ENCODE measurements at places on chromosomes 5 and 9. TPM values are rescaled to one million over a fixed set of nuclear protein-coding genes. Genes with fewer than 3 reads are reported as not detected.

The C1QTNF3 gene
- total RNA-seq, result 38.4 TPM

The RFX3 gene
- total RNA-seq, result 17.8 TPM

GRCh38 chr9:21324047-21324446 lies 11.2 kb downstream of the KLHL9 start:
- no peak for DNase-seq

The PITX1 gene
- total RNA-seq, result not detected

GRCh38 chr5:141882594-141883183 lies 4.5 kb upstream of the PCDH1 start:
- DNase-seq, result no peak

The PURA gene
- 31.6 TPM for total RNA-seq

- DNase-seq, result no peak
These were observed 59.3 kb upstream of the SELENOP start for GRCh38 chr5:42870882-42871418.

DNA sequence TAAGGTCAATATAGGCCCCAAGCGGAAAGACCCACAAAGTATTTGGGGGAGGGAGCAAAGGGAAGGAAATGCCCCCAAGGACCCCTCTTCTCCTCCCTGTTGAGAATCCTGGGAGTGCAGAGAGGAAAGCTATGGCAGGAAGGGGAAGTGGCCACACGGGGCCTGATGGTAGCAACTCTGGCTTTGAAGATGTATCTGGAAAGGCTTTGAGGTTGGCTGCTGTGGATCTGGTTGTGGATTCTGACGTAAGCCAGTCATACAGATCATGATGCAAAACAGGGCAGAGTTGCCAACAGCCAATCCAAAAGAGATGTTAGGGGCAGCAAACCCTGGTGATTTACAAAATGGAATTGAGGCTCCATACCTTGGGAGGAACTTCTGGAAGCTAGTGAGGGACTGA lies 108.8 kb downstream of the PRKACG start:
- no peak for DNase-seq

The GPR150 gene
- total RNA-seq, result 0.16 TPM

GRCh38 chr5:73454379-73455036 lies 5.9 kb upstream of the FOXD1 start:
- DNase-seq, result peak; percentile 86

The SLCO6A1 gene
- total RNA-seq, result not detected

DNA sequence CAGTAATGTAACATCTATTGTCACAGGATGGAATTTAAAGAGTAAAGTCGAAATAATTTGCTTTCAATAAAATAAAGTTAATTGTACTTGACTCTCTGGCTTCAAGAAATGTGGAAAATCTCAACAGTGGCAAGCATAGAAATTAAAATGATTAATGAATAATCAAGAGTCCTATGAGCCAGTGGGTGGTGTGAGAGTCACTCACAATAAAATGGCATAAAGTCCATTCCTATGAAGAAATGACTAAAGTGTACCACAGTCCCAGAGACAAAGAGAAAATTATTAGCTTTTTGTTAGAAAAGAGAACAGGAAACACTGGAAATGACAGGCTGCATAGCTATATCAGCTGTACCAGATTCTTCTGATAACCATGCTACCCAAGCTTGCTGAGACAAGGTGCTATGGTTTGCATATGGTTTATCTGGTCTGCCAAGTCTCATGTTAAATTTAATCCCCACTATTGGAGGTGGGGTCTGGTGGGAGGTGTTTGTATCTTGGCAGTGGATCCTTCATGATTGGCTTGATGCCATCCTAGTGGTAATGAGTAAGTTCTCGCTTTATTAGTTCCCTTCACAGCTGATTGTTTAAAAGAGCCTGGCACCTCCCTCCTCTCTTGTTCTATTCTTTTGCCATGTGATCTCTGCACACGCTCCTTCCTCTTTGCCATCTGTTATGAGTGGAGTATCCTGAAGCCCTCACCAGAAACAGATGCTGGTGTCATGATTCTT lies 647.7 kb upstream of the ITGA1 start:
- no peak for DNase-seq

DNA sequence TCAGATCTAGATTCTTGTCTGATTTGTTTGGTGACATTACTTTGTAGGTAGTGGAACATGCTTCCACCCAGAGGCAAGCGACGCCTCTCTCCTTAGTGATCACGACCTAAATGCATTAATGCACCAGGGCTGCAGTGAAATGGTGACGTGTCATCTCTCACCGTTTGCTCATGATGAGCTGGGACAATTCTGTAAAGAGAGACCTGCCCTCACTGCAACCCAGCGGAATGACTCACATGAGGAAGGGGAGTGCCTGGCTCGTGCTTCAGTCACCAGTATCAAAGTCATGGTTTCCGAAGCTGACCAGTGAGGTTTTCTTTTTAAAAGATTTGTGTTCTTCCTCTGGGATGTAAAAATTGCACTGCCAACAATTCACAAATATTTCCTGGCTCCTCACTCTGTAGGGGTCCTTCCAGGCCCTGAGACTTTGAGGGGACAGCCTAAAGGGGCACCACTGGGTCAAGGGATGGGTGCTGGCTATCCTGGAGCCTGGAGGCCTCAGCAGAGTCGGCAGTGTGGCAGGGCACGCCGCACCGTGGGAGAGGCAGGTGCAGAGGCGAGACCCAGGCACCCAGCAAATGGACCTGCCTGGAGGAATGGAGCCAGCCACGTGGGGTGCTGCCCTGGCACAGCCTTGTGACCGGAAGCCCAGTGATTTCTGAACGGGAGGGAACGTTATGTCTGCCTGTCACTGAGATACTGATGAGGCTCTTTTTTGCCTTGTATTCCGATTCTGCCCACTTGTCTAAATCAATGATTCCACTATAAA lies 17.3 kb downstream of the QSOX2 start:
- no peak for DNase-seq

The ANGPTL2 gene
- total RNA-seq, result 12.4 TPM

The FAXDC2 gene
- total RNA-seq, result 14.1 TPM

The LRRC70 gene
- total RNA-seq, result 3.6 TPM

GRCh38 chr5:121915765-121916164 lies 46.0 kb upstream of the SRFBP1 start:
- no peak for DNase-seq

DNA sequence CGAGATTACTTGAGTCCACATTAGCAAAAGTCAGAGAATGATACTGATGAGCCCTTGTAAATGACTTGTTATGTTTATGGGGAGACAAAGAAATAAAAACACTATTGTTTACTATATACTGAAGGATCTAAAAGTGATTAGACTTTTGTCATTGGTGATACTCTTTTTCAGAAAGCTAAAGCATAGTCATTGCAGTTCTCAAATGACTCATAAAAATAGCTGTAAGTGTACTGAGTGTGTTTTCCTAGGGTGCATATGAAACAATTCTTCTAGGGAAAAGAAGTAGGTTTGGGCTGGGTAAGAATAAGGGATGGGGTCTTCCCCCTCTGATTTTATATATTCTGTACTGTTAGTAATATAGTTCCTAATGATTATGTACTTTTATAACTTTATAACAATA lies 32.6 kb downstream of the WDR36 start:
- DNase-seq, result no peak

The TYRP1 gene
- total RNA-seq, result 0.41 TPM

- DNase-seq, result peak; percentile 89
These were observed at the start of gene PTGR1 for GRCh38 chr9:111599092-111599954. Gene PTGR1 (minus strand): TSS chr9:111599647. CDS start chr9:111597422, 2,225 bp downstream.

GRCh38 chr9:11676821-11677220 lies 1016.4 kb upstream of the TYRP1 start:
- DNase-seq, result no peak

The DMRT3 gene
- total RNA-seq, result not detected

- DNase-seq, result no peak
These were observed 70.0 kb upstream of the RAD23B start for GRCh38 chr9:107213080-107213479.

DNA sequence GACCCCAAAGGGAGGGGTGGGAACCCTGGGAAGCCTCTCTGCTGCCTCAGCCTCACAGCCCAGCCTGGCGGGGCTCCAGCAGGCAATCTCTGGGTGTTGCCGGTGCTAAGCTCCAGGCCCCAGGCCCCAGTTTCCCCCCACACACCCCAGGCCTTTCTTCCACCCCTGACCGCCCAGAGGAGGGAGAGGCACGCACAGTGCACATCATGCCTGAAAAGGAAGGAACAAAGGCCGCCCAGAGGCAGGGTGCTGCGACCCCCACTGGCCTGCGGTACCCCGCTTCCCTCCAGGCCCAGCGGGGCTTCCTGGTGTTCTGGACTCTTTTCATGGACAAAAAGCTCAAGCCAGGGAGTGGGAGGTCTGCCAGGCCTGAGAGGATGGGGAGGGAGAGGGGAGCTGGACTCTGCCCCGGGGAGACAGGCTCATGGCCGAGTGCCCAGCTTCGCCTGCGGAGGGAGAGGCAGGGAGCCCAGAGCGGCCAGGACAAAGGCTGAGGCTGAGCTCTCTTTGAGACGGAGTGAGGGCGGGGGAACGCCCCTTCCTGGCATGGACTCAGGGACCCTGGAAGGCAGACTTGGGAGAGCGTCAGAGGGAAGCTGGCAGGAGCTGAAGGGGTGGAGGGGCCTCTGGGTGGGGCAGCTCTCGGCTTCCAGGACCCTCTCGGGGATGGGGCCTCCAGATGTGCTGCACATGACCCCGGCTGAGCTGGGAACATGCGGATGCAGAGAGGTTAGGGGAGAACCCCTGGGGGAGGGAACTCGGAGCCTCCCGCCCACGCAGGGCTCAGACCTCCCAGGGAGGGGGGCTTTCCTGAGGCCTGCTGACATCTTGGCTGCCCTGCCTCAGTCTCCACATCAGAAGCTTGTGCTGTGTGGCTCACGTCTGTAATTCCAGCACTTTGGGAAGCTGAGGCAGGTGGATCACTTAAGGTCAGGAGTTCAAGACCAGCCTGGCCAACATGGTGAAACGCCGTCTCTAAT lies 1.8 kb upstream of the ENTPD2 start:
- DNase-seq, result peak; percentile 80

GRCh38 chr9:121367306-121368137 lies 2.5 kb downstream of the STOM start:
- no peak for DNase-seq

DNA sequence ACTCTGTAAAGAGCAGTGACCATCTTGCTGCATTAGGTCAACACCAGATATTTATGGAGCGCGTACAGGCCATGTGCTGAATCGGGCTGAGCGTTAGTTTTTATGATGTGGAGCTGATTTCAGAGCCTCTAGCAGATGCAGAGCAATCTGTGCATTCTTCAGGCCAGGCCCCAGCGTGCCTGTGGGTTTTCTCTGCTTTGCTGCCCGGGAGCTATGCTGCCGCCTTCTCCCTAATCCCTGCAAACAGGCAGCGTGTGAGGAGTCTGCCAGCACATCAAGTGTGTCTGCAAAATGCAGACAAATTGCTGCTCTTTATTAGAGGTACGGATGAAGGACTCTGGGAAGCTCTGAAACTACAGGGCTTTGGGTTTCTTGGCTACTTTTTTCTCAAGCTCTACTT lies 170.0 kb downstream of the NTRK2 start:
- peak; percentile 66 for DNase-seq

- DNase-seq, result peak; percentile 51
These were observed 229.3 kb downstream of the GOLPH3 start for GRCh38 chr5:31944684-31945445.

DNA sequence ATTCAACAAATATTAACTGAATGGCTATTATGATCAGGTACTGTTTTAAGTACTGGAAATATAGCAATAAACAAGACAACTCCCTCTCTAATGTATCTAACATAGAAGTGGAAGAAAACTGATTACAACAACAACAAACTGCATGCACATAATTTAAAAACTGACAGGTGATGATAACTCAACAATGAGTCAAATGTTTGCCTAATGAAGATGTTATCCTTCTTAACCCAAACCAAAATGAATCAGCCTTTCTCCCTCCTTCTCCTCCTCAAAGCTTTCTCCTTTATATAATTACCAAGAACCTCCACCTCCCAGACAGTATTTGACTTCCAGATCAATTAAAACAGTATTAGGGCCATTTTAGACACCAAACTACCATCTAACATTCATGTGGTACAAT lies 49.3 kb downstream of the RICTOR start:
- DNase-seq, result no peak

DNA sequence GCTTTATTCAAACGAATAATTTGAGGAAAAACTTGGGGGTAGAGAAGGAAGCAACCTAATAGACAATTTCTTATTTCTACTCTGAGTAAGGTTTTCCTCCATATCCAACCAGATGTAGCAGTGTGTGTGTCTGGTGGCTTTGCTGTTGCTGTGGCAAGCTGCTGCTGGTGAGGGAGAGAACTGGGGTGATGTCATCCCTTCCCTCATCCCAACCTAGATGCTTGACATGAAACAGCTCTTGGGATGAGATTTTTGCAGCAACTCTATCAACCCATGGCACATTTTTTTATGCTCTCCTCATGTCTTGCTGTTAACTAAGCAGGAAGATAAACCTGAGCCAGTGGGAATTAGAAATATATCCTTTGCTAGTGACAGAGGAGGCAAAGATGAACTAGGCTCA lies 135.8 kb downstream of the PCSK1 start:
- DNase-seq, result no peak

GRCh38 chr9:70683841-70684240 lies 269.4 kb upstream of the KLF9 start:
- DNase-seq, result no peak

GRCh38 chr5:112331892-112332291 lies 87.2 kb downstream of the EPB41L4A start:
- DNase-seq, result no peak

- DNase-seq, result no peak
These were observed 312.4 kb downstream of the DOCK8 start for GRCh38 chr9:526904-527591.

DNA sequence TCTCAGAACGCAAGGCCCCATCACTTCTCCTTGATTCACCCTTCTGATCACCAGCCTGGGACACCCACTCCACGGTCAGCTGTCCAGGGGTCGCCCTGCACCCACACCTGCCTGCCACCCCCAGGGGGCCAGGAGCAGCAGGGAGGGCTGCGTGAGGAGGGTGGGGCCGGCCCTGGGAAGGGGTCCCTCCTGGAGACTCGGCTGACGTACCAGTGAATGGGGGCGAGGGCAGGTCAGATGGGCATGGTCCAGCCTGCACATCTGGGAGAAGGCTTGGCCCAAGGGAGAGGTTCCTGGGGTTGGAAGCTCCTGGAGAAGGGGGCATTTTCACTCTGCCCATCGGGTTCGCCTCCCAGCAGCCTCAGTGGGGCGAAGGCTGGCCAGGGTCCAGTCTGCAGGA lies 21.8 kb upstream of the SARDH start:
- no peak for DNase-seq

The SLC34A3 gene
- total RNA-seq, result 0.13 TPM

- DNase-seq, result no peak
These were observed 911.6 kb downstream of the EFNA5 start for GRCh38 chr5:106759152-106759551.

The NTRK2 gene
- total RNA-seq, result 41.2 TPM
